ENCODE measurements at places on chromosomes 5 and 9.

- no peaks in the 10 kb centered on the region for H3K36me3 ChIP-seq
- H3K4me3 ChIP-seq: no peak overlapping the region
- H3K27me3 ChIP-seq: peaks cover 47% of the 10 kb centered on the region
- no peaks in the 10 kb centered on the region for H3K4me1 ChIP-seq
- DNase-seq: no peak
- H3K27ac ChIP-seq: no peak overlapping the region
Observed at GRCh38 chr9:36976371-36977030, 57.6 kb downstream of the PAX5 start.

DNA sequence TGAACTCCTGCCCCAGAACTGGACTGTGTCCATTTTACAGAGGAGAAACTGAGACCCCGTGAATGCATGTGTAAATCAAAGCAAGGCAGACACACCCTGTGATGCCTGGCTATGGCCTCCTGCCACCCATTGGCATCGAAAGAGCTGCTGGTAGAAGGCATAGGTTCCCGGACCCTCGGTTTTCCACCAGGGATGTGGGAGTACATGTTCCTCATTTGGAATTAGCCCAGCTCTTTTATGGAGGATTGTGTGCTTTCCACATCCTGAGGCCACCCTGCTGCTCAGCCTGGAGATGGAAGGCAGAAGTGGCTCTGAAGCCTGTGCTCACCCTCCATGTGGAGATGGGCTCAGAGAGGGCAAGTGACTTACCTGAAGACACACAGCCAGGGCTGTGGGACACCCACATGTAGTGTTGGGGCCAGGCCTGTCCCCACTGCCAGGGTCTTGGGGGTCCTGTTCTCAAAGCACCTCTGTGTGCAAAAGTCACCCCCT lies 2.8 kb downstream of the SUSD3 start:
- H3K36me3 ChIP-seq: peaks cover 24% of the 10 kb centered on the region
- peak overlapping the region; percentile 89 for H3K4me3 ChIP-seq
- H3K27me3 ChIP-seq: no peaks in the 10 kb centered on the region
- no peak for DNase-seq
- H3K27ac ChIP-seq: peak overlapping the region; percentile 96

- H3K4me3 ChIP-seq: no peak overlapping the region
- H3K36me3 ChIP-seq: no peaks in the 10 kb centered on the region
- peaks cover 3% of the 10 kb centered on the region for H3K27me3 ChIP-seq
- H3K27ac ChIP-seq: no peak overlapping the region
- no peaks in the 10 kb centered on the region for H3K4me1 ChIP-seq
Observed at GRCh38 chr5:179255527-179256327, 89.5 kb downstream of the ADAMTS2 start.

DNA sequence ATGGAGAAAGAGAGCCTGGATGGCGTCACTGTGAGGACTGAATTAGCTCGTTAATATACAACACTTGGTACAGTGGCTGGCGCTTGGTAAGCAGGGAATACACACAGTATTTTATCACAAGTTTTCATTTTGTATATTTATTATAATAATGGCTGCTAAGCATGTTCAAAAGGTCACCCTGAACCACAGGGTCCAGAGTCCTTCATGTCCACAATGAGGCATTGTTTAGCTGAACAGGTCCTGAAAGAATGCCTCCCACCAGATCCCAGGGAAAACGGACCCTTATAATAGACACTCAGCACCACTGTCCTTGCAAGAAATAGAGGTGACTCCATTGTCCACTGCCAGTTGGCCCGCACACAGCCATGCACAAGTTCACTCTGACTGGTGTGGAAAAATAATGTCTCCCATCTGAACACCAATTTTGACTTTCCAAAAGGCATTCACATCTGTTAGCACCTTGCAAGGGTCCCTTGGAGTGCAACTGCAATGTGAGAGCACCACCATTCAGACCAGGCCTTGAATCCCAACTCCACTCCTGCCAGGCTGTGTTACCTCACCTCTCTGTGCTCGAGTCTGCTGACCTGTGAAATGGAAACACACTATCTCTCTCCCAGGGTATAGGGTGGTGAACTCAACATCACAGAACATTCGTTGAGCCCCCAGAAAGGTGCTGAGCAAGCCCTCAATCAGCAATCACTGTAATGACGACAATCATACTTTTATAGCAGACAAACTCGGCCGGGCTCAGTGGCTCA lies 3.9 kb downstream of the VDAC1 start:
- no peak for DNase-seq
- peaks cover 67% of the 10 kb centered on the region for H3K36me3 ChIP-seq
- peak overlapping the region; percentile 41 for H3K4me3 ChIP-seq
- peak overlapping the region; percentile 68 for H3K27ac ChIP-seq
- H3K27me3 ChIP-seq: no peaks in the 10 kb centered on the region
- H3K4me1 ChIP-seq: peaks cover 68% of the 10 kb centered on the region

DNA sequence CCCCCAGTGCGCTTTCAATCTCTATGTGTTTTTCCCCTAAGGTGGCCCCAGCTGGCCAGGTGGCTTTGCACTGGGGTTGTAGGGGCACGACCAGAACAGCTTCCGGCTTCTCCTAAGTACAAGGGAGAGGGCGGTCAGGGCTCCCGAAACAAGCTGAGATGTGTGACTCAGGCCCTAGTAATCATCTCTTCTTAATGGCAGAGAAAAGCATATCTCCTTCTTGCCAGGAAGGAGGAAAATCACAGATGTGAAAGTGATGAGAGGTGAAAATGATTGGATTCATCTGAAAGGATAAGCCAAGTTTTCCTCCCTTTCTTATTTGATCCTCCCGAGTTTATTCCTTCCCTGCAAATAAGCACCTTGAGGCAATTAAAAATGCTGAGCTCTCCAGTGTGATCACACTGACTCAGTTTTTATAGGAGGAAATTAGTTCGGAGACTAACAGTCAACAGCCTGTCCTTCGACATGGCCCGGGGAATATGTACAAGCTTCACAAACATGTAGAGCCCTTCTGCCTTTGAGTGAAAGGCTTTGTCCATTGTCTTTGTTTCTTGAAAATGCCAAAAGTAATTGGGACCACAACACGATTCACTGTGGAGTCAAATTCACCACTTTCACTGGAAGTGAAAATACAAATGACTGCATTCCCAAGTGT lies 514.8 kb downstream of the PSAT1 start:
- H3K36me3 ChIP-seq: no peaks in the 10 kb centered on the region
- no peak overlapping the region for H3K27ac ChIP-seq
- H3K4me1 ChIP-seq: no peaks in the 10 kb centered on the region
- DNase-seq: no peak
- no peaks in the 10 kb centered on the region for H3K27me3 ChIP-seq

GRCh38 chr5:31823472-31823871 lies 184.5 kb downstream of the PDZD2 start:
- H3K4me1 ChIP-seq: peaks cover 9% of the 10 kb centered on the region
- H3K27ac ChIP-seq: no peak overlapping the region
- no peak overlapping the region for H3K4me3 ChIP-seq
- no peak for DNase-seq
- H3K36me3 ChIP-seq: no peaks in the 10 kb centered on the region

GRCh38 chr9:122133263-122133983 lies 26.2 kb downstream of the NDUFA8 start:
- H3K27me3 ChIP-seq: peaks cover 10% of the 10 kb centered on the region
- DNase-seq: no peak
- H3K4me3 ChIP-seq: no peak overlapping the region
- no peak overlapping the region for H3K27ac ChIP-seq

DNA sequence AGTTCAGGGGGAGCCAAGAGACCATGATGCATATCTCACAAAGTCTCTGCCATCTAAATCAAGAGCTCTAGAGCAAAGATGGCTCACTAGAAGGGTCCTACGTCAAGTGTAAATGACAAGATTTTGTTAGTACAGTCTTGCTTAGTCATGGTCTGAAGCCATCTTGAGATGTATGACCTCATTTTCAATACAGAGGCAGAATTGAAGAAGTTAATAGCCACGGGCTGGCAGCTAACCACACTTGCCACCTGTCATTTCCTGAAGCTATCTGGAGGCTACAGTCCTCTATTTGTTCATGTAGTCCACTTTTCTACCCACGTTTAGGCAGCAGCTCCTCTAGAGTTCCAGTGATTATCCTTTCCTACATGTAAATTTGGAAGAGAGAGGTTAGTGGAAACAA lies 231.7 kb upstream of the CDH12 start:
- no peaks in the 10 kb centered on the region for H3K27me3 ChIP-seq
- no peak for DNase-seq
- no peak overlapping the region for H3K4me3 ChIP-seq
- no peak overlapping the region for H3K27ac ChIP-seq
- H3K4me1 ChIP-seq: no peaks in the 10 kb centered on the region

DNA sequence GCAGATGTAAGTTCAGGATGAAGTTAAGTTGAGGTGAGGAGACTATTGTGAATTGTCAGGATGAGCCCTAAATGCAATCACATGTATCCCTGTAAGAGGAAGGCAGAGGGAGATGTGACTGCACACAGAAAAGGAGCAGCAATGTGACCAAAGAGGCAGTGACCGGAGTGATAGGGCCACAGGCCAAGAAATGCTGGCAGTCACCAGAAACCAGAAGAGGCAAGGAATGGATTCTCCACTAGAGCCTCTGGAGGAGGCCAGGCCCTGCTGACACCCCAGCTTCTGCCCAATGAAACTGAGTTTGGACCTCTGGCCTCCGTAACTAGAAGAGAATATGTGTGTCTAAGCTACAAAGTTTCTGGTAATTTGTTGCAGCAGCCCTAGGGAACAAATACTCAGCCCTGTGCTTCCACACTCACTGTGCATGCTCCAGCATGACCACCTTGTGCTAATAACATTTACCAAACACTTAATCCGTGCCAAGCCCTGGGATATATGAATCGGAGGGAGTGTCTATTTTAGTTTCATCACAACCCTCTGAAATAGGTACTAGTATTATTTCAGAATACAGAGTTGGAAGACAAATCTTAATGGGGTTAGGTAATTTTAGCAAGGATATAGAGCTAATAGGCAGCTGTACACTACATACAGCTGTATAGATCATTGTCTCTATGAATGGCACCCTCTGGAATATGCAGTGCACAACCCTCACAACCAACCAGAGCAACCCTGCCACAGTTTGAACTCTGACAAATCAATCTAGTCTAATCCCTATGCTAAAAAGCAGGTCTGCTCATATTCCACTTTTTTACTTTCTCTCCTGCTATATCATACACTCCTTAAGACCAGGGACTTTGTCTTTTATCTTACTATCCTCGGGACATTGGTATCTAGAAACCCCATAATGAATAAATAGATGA lies 7.8 kb upstream of the GPX8 start:
- H3K27me3 ChIP-seq: peaks cover 16% of the 10 kb centered on the region
- H3K27ac ChIP-seq: no peak overlapping the region
- H3K4me3 ChIP-seq: no peak overlapping the region
- no peak for DNase-seq

- no peaks in the 10 kb centered on the region for H3K4me1 ChIP-seq
- no peak overlapping the region for H3K4me3 ChIP-seq
- H3K27me3 ChIP-seq: no peaks in the 10 kb centered on the region
- H3K27ac ChIP-seq: no peak overlapping the region
- DNase-seq: no peak
Observed at GRCh38 chr9:37942621-37943344, 38.9 kb upstream of the SLC25A51 start.

GRCh38 chr5:2001300-2001699 lies 118.6 kb upstream of the IRX4 start:
- no peak overlapping the region for H3K27ac ChIP-seq
- H3K4me3 ChIP-seq: no peak overlapping the region
- DNase-seq: no peak
- H3K4me1 ChIP-seq: no peaks in the 10 kb centered on the region
- H3K36me3 ChIP-seq: no peaks in the 10 kb centered on the region
- peaks cover 52% of the 10 kb centered on the region for H3K27me3 ChIP-seq

DNA sequence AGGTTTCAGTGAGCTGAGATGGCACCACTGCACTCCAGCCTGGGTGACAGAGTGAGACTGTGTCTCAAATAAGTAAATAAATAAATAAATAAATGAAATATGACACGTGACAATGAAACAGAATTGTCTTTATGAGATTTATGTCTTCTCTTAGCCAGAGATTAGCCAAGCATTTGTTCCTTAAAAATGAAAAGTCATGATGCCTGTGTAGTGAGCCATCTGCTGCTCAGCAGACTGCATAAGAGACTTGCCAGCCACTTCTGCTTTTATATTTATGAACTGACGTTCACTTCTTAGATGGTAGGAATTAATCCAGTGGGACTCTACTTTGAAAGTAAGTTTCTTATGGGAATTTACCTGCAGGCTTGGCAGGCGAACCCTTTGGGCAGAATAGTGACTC lies 227.4 kb downstream of the NR3C1 start:
- H3K27me3 ChIP-seq: no peaks in the 10 kb centered on the region
- no peak overlapping the region for H3K4me3 ChIP-seq
- no peak for DNase-seq
- H3K27ac ChIP-seq: no peak overlapping the region

GRCh38 chr5:178285399-178286225 lies 53.0 kb upstream of the PHYKPL start:
- H3K36me3 ChIP-seq: no peaks in the 10 kb centered on the region
- no peaks in the 10 kb centered on the region for H3K4me1 ChIP-seq
- DNase-seq: no peak
- no peak overlapping the region for H3K4me3 ChIP-seq

DNA sequence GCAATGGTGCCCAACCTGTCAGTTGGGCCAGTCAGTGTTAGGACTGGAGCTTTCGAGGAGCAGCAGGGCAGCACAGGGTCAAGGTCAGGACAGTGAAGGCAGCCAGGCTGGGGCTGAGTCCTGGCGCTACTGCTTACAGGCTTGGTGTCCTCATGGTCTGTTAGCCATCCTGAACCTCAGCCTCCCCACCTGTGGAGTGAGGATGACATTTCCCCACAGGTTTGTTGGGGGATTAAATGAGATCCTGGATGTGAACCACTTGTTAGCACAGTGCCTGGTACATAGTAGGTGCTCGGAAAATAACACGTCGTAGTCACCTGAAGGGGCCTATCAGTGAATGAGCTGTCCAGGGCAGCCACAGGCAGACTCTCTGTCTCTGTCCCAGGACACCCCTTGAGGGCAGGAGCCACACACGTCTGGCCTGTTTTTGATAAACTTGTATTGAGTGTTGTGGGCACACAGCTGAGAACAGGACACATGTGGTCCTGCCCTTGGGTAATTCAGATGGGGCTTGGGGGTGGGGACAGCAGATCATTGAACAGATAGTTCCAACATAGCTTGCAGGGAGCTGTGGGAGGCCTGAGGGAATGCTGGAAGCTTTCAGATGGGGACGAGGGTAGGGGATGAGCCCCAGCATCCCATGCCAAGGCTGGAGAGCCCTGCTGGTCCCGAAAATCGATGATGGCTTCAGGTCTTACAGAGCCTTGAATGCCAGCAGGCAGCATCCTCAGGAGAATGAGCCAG lies 69.3 kb downstream of the AMBP start:
- no peak overlapping the region for H3K27ac ChIP-seq
- no peaks in the 10 kb centered on the region for H3K27me3 ChIP-seq

GRCh38 chr5:174046558-174046957 lies 1.1 kb downstream of the NSG2 start:
- DNase-seq: no peak
- H3K4me1 ChIP-seq: no peaks in the 10 kb centered on the region
- no peak overlapping the region for H3K27ac ChIP-seq
- no peak overlapping the region for H3K4me3 ChIP-seq
- H3K36me3 ChIP-seq: no peaks in the 10 kb centered on the region

- DNase-seq: no peak
- H3K4me1 ChIP-seq: peaks cover 12% of the 10 kb centered on the region
- H3K36me3 ChIP-seq: peaks cover 10% of the 10 kb centered on the region
Observed at GRCh38 chr9:124299515-124300090, 41.9 kb downstream of the NEK6 start.

GRCh38 chr5:68215898-68216244 lies 315 bp downstream of the PIK3R1 start:
- H3K27ac ChIP-seq: peak overlapping the region; percentile 90
- peaks cover 36% of the 10 kb centered on the region for H3K36me3 ChIP-seq
- H3K4me1 ChIP-seq: peaks cover 49% of the 10 kb centered on the region
- H3K27me3 ChIP-seq: no peaks in the 10 kb centered on the region
